ENCODE measurements at places on chromosomes 2 and 18. TPM values are rescaled to one million over a fixed set of nuclear protein-coding genes. Genes with fewer than 3 reads are reported as not detected.

- H3K4me1 ChIP-seq: peaks cover 46% of the 10 kb centered on the region
- no peak overlapping the region for H3K4me3 ChIP-seq
- H3K36me3 ChIP-seq: peaks cover 14% of the 10 kb centered on the region
- no peaks in the 10 kb centered on the region for H3K27me3 ChIP-seq
- peak overlapping the region; percentile 90 for H3K27ac ChIP-seq
- DNase-seq: no peak
Observed at GRCh38 chr2:47058003-47058931, 96.8 kb downstream of the STPG4 start.

- H3K36me3 ChIP-seq: no peaks in the 10 kb centered on the region
- no peak overlapping the region for H3K4me3 ChIP-seq
- no peak for DNase-seq
- H3K4me1 ChIP-seq: no peaks in the 10 kb centered on the region
- no peaks in the 10 kb centered on the region for H3K27me3 ChIP-seq
- H3K27ac ChIP-seq: no peak overlapping the region
Observed at GRCh38 chr2:180656455-180656847, 324.0 kb upstream of the UBE2E3 start.

- no peaks in the 10 kb centered on the region for H3K27me3 ChIP-seq
- H3K36me3 ChIP-seq: no peaks in the 10 kb centered on the region
- no peak overlapping the region for H3K4me3 ChIP-seq
- H3K4me1 ChIP-seq: no peaks in the 10 kb centered on the region
Observed at GRCh38 chr2:29718076-29718686, 203.2 kb downstream of the ALK start.

GRCh38 chr2:70936165-70936978 is 672 bp downstream of the ATP6V1B1 start:
- no peaks in the 10 kb centered on the region for H3K27me3 ChIP-seq
- no peak for DNase-seq
- no peaks in the 10 kb centered on the region for H3K36me3 ChIP-seq
- H3K27ac ChIP-seq: no peak overlapping the region
- no peaks in the 10 kb centered on the region for H3K4me1 ChIP-seq
- no peak overlapping the region for H3K4me3 ChIP-seq

- peak overlapping the region; percentile 60 for H3K27ac ChIP-seq
- no peaks in the 10 kb centered on the region for H3K27me3 ChIP-seq
- DNase-seq: no peak
- no peak overlapping the region for H3K4me3 ChIP-seq
- peaks cover 28% of the 10 kb centered on the region for H3K4me1 ChIP-seq
- no peaks in the 10 kb centered on the region for H3K36me3 ChIP-seq
Observed at GRCh38 chr2:235638541-235639427, 144.9 kb downstream of the AGAP1 start.

DNA sequence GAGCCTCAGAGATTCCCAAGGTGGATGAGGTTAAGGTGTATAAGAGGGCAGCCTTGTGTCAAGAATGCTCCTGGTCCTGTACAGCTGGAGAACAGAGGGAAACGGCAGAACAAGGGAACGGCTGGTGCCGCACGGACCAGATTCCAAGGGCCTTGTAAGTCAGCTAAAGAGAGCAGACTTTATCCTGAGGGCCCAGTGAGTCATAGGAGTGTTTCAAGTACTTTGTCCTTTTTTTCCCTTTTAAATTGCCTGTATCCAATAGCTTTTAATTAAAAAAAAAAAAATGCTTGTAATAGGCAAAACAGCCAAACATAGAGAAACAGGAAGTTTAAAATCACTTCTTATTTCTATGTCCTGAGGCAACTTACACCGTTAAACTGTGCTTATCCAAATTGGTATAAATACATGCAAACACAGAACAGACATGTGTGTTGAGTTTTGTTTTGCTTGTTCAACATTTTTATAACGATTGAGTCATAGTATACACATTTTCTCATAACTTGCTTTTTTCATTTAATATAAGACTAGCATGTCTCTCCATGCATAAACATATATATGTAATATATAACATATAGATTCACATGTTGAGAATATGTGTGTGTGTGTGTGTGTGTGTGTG is 42.1 kb upstream of the EVA1A start:
- no peak overlapping the region for H3K4me3 ChIP-seq
- H3K4me1 ChIP-seq: peaks cover 11% of the 10 kb centered on the region
- peak; percentile 88 for DNase-seq
- H3K27ac ChIP-seq: no peak overlapping the region
- H3K36me3 ChIP-seq: no peaks in the 10 kb centered on the region
- H3K27me3 ChIP-seq: no peaks in the 10 kb centered on the region

DNA sequence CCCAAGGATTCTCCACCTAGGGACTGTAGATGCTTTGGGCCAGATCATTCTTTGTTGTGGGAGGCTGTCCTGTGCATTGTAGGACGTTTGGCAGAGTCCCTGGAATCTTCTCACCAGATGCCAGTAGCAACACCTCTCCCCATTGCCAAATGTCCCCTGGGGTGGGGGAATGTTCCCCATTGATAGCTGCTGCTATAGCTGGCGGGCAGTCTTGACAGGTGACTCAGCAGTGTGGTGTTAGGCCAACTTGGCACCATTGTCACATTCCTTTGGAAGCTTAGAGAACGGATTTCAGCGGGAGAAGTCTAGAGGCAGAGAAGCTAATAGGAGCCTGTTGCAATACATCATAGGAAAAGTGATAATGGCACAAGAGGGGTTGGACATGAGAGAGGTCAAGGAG is 495.7 kb upstream of the SMIM21 start:
- peak; percentile 67 for DNase-seq
- H3K4me1 ChIP-seq: no peaks in the 10 kb centered on the region
- no peaks in the 10 kb centered on the region for H3K36me3 ChIP-seq
- H3K27ac ChIP-seq: no peak overlapping the region
- no peaks in the 10 kb centered on the region for H3K27me3 ChIP-seq

GRCh38 chr18:79868168-79868784 is 70.5 kb downstream of the KCNG2 start:
- H3K4me3 ChIP-seq: no peak overlapping the region
- no peak overlapping the region for H3K27ac ChIP-seq
- H3K36me3 ChIP-seq: no peaks in the 10 kb centered on the region
- DNase-seq: peak; percentile 76

DNA sequence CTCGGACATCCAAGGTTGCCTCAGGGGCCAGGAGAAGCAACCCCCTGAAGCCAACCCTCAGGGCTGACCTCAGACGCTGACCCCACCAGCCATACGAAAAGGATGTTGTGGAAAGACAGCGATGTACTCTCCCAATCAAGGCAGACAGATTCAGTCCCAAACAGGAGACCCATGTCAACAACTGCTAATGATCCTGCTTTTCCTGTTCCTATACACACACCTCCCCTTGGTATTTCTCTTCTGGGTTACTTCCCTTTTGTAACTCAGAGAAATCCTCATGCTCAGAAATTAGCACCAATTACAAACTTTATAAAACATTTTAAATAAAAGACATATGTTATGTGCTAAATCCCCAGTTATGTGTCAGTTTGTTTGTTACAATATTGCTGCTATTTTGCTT is 120.8 kb downstream of the PID1 start:
- H3K27me3 ChIP-seq: no peaks in the 10 kb centered on the region
- no peak overlapping the region for H3K4me3 ChIP-seq
- H3K36me3 ChIP-seq: peaks cover 3% of the 10 kb centered on the region
- H3K27ac ChIP-seq: no peak overlapping the region
- H3K4me1 ChIP-seq: no peaks in the 10 kb centered on the region
- DNase-seq: no peak

- no peaks in the 10 kb centered on the region for H3K27me3 ChIP-seq
- peaks cover 57% of the 10 kb centered on the region for H3K4me1 ChIP-seq
- H3K4me3 ChIP-seq: peak overlapping the region; percentile 17
- DNase-seq: peak; percentile 63
- peak overlapping the region; percentile 97 for H3K27ac ChIP-seq
Observed at GRCh38 chr18:79402977-79403722, 7.4 kb downstream of the NFATC1 start.

DNA sequence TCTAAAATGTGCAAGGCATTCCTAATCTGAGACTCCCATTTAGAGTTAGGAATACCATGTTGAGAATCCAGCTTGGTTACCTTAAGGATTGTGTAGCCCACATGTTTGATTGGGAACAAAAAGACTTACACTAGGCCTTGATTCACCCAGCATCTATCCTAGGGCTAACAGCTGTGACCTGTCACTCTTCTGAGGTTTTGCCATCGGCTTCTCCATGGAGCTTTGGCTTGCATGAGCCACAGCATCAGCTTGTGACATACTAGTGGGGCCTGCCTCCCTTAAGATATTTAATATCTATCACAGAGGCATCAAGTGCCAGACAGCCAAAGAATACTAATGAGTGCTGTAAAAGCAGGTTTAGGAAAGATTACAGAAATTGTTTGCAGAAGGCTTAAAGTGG is 241.3 kb upstream of the UBE2E3 start:
- DNase-seq: no peak
- H3K36me3 ChIP-seq: no peaks in the 10 kb centered on the region
- no peaks in the 10 kb centered on the region for H3K4me1 ChIP-seq
- H3K27me3 ChIP-seq: no peaks in the 10 kb centered on the region

GRCh38 chr18:25825056-25825455 is 265.4 kb downstream of the SS18 start:
- no peak overlapping the region for H3K4me3 ChIP-seq
- no peaks in the 10 kb centered on the region for H3K27me3 ChIP-seq
- no peaks in the 10 kb centered on the region for H3K36me3 ChIP-seq
- H3K27ac ChIP-seq: no peak overlapping the region
- DNase-seq: no peak
- no peaks in the 10 kb centered on the region for H3K4me1 ChIP-seq

DNA sequence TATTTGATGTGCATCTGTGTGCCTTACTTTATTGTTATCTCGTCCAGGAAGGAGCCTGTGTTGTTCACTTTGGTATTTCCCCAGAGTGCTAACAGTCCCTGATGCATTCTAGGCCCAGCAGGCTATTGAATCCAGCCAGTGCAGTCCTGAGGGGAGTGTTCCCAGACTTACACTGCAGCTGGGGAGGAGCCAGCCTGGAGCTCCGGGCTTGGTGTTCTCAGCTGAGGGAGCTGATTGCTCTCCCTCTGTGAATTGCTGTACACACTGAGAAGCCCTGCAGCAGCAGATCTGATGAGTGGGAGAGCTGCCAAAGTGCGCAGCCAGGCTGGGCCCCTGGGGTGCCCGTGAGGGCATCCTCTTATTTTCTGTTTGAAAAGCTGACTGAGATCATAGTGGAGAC is 159.2 kb downstream of the GALNT3 start:
- H3K4me1 ChIP-seq: no peaks in the 10 kb centered on the region
- DNase-seq: peak; percentile 40
- H3K27me3 ChIP-seq: no peaks in the 10 kb centered on the region
- H3K27ac ChIP-seq: no peak overlapping the region
- H3K4me3 ChIP-seq: no peak overlapping the region
- H3K36me3 ChIP-seq: no peaks in the 10 kb centered on the region

- no peak for DNase-seq
- H3K4me3 ChIP-seq: no peak overlapping the region
- peaks cover 6% of the 10 kb centered on the region for H3K27me3 ChIP-seq
- peaks cover 13% of the 10 kb centered on the region for H3K4me1 ChIP-seq
- H3K36me3 ChIP-seq: no peaks in the 10 kb centered on the region
Observed at GRCh38 chr2:236238751-236239150, 25.5 kb downstream of the ASB18 start.

GRCh38 chr18:76573325-76574025 is 78.4 kb upstream of the ZNF516 start:
- no peak overlapping the region for H3K4me3 ChIP-seq
- no peak overlapping the region for H3K27ac ChIP-seq
- H3K27me3 ChIP-seq: no peaks in the 10 kb centered on the region
- no peaks in the 10 kb centered on the region for H3K36me3 ChIP-seq

- H3K36me3 ChIP-seq: no peaks in the 10 kb centered on the region
- DNase-seq: no peak
- no peaks in the 10 kb centered on the region for H3K27me3 ChIP-seq
- no peak overlapping the region for H3K27ac ChIP-seq
Observed at GRCh38 chr2:71880287-71880686, 267.4 kb downstream of the CYP26B1 start.

DNA sequence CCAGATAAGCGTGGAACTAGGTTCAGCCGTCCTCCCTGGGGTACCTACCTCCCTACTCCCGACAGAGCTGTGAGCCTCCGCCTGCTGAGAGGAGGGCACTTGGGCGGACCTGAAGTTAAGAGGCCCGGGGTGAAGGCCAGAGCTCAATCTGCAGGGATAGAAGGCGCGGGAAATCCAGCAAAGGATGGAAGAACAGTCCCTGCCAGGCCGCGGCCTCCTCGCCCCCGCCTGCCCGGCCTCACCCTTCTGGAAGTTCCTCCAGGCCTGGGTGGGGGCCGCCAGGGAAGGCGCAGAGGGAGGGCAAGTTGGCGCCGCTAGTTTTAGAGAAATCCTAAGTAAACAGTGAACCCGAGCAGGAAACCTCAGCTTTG is 13.0 kb downstream of the EN1 start:
- DNase-seq: no peak
- peaks cover 7% of the 10 kb centered on the region for H3K27me3 ChIP-seq
- H3K4me3 ChIP-seq: no peak overlapping the region
- H3K4me1 ChIP-seq: peaks cover 17% of the 10 kb centered on the region
- H3K27ac ChIP-seq: no peak overlapping the region

Gene PAX3
- not detected for total RNA-seq

Gene ASXL3
- total RNA-seq: 0.55 TPM

Gene ZNF521
- total RNA-seq: 11.3 TPM

Gene ATP6V1C2
- total RNA-seq: 92.2 TPM

Gene EVX2
- not detected for total RNA-seq

Gene B4GALT6
- 3.4 TPM for total RNA-seq

Gene ABCG5
- 0.09 TPM for total RNA-seq

Gene TYMS
- total RNA-seq: 16.3 TPM

Gene PHOSPHO2
- total RNA-seq: 3.7 TPM
